ENCODE measurements at places on chromosomes 6 and 20.

- DNase-seq, result no peak
Observed at GRCh38 chr6:11903645-11904044, 108.5 kb upstream of the HIVEP1 start.

DNA sequence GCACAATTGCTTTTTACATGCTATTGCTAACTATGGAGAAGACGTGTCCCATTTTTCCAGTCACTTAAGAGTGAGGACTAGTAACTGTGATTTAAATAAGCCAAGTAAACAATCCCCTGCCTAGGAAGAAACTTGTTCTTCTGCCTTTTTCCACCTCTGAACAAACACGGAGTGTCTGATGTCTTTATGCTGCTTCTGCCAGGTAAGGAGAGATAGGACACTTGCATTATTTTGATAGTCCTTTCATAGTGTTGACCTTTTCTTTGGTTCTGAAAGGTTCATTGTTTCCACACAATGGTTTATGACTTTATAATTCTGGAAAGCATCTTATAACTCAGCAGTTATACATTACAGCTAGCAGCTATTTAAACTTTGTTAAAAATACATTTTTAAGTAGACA, 8.4 kb downstream of the LRP11 start:
- no peak for DNase-seq

DNA sequence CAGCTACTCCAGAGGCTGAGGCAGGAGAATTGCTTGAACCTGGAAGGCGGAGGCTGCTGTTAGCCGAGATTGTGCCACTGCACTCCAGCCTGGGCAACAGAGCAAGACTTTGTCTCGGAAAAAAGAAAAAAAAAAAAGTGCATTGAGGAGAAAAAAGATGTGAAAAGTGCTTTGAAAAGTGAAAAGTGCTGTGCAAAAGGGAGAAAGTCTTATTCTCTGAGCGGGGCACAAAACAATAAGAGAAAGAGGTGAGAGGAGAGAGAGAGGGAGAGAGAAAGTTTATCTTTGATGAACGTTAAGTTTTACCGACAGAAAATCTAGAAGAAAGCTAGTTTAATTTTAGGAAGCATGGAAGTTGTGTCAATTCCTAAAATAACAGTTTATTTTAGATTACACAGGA, 3.9 kb upstream of the PACSIN1 start:
- DNase-seq, result no peak

GRCh38 chr20:650281-650680, 2.7 kb downstream of the SRXN1 start:
- DNase-seq, result no peak
